ENCODE measurements at places on chromosomes 3 and 15.

GRCh38 chr3:63207066-63207590 lies 71.0 kb upstream of the SYNPR start:
- DNase-seq = no peak

DNA sequence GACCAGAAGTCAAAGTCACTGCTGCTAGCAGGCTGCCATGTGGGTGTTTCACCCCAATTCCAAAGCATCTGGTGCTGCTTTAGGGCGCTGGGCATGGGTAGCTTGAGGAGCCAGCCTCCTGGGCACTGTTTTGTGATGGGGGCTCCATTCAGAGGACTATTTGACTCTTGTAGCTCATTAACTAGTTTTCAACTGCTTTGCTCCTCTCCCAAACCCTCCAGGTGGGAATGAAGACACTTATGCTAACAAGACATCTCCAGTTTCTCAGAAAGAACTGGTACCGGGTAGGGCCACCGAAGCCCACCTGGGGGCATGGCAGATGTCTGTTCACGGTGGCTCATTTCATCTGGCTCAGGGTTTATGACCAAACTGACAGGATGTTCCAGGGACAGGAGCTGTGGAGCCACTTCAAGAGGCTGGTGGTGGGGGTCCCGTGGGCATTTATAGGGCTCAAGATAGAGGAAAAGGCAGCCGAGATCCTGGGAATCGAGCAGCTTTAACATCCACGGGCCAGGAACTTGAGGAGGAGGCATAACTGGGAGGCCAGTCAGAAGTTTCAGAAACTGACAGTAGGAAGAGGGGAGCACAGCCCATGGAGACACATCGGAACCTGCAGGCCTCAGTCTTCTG lies 17.7 kb downstream of the AMOTL2 start:
- no peak for DNase-seq

DNA sequence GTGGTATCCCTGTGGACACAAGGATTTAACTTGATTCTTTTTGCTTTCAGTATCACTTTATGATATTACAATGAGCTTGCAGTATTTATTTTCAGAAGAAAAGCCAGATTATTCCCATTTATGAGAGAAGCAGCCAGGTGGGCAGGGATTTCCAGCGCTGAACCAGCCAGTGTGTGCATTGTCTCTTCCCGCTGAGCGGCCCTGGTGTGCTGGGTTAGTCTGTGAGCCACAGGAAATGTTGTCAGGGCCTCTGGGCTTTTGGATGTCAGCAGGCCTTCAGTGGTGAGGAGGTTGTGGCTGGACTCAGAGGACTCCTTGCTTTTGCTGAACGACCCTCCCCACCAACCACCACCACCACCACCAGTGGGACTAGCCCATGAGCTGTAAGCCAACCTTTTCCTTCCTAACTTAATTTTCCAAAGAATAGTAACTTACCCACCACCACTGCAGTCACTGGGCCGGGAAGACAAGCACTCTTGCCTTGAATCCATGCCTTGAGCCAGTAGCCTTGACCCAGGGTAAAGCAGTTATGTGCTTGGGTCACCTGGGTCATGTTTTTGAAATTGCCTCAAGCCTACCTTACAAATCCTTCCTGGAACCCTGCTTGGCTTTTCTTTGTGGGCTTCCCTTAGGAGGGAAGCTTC lies 33.1 kb downstream of the FLNB start:
- DNase-seq = no peak

- DNase-seq = no peak
Measured at GRCh38 chr15:97517737-97518136, 442.8 kb upstream of the ARRDC4 start.

- DNase-seq = no peak
Measured at GRCh38 chr3:189727158-189727557, 96.0 kb downstream of the TP63 start.

GRCh38 chr3:57903124-57903890 lies 104.9 kb upstream of the FLNB start:
- no peak for DNase-seq

GRCh38 chr3:165159760-165160421 lies 36.3 kb downstream of the SLITRK3 start:
- DNase-seq = no peak

- no peak for DNase-seq
Measured at GRCh38 chr3:15872807-15873206, 75.0 kb upstream of the ANKRD28 start.

- no peak for DNase-seq
Measured at GRCh38 chr3:120258009-120258408, 27.0 kb downstream of the GPR156 start.

- DNase-seq = no peak
Measured at GRCh38 chr3:127222664-127223063, 29.7 kb downstream of the PRR23E start.

GRCh38 chr3:11582191-11582968 lies 61.3 kb downstream of the VGLL4 start:
- DNase-seq = no peak
